Posterior vena cava (tissue), 2 donors: ENCODE measurements at places on chromosomes 12 and 14.

- no peak for DNase-seq
These were observed 3.7 kb downstream of the DHRS7 start for GRCh38 chr14:60161196-60162107.

DNA sequence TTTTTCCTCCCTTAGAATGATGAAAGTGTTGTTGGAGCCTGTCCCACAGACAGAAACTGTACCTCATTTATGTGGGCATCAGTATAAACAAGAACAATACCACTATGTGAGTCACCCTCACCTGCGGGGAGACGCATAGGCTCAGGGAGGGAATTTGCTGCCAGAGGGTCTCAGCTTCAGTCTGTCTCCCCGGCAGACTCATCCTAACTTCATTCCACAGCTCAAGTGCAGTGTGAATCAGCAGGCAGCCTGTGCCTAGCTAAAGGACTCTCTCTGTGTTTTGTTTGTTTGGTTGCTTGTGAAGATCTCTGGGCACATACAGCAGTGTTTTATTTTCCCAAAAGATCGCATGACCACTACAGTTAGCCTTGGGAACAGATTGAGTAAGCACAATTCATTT, 98.9 kb downstream of the PRKCH start:
- no peak for DNase-seq

DNA sequence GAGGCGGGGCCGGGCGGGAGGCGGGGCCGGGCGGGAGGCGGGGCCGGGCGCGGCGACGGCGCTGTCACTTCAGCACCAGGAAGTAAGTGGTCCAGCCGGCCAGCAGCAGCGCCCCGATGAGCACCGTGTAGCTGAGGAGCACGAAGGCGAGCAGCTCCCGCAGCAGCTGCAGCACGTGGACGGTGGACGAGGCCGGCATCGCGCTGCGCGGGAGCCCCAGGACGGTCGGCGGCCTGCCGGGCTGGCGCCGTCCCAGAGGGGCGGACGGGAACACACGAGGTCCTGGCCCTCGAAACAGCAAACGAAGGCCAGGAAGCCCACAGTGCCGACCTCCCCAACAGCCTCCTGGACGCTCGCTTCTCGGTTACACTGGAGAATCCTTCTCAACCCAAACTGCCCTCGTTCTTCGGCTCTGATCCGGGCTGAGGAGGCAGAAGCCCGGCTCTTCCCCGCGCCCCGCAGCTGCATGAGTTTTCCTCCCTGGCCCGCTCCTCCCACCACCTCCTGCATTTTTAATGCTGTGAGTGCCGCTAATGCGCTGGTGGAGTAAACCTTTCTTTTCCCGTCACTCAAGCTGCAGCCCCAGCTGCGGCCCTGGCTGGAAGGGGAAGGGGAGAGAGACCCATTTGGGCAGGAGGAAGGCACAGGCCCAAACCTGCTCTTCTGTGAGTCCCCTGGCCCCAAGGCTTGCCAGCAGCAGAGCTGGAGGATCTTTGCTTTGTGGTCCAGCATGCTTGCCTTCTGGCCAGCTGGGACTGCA, 694 bp upstream of the DIABLO start:
- DNase-seq, result no peak

GRCh38 chr12:52207106-52207505, 15.3 kb upstream of the KRT80 start:
- peak; percentile 50 for DNase-seq

DNA sequence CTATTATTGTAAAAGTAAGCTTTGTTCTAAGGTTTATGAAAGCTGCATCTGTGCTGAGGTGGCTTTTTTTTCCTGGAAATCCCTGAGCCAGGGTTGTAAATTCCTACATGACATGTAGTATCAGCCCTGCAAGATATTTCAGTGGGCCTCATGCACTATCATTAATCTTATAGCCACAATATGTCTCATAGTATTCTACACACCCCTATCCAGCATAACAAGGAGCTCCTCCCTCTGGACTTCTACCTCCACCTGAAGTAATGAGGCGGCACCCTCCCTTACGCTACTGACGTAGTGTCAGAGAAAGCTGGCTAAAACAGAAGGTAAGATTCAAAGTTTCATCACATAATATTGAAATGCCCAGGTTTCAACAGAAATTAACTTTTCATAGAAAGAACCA, 35.5 kb downstream of the SLC5A8 start:
- no peak for DNase-seq

DNA sequence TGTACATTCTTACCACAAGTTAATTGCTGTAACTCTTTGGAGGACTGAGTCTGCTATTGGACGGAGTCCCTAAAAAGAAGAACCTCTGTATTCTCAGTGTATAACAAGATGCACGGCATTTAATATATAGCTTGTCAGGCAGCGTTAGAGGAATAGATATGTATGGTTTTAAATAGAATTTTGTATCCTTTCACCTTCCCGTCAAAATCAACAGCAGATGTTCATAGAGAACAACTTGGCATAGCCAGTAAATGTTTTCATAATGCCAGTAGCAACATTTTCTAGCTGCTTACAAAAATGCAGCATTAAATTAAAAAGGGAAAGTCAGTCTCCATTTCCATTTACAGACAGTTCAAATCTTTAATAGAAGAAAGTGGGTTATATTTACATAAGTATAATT, 6.8 kb downstream of the SCYL2 start:
- no peak for DNase-seq
